Uterine smooth muscle cell (primary cell): ENCODE measurements at places on chromosomes 1 and 21. TPM values are rescaled to one million over a fixed set of nuclear protein-coding genes. Genes with fewer than 3 reads are reported as not detected.

HTR1D gene
- total RNA-seq = not detected in 2 replicates

TRPM2 gene
- total RNA-seq = under 0.01 TPM in 1 of 2 replicates, not detected in the other

CELSR2 gene
- total RNA-seq = 1.00 and 3.4 TPM in 2 replicates

ZNF683 gene
- total RNA-seq = not detected in 2 replicates

AADACL3 gene
- not detected in 2 replicates for total RNA-seq

TLR5 gene
- under 0.01 TPM in 1 of 2 replicates, not detected in the other for total RNA-seq

MRPL9 gene
- total RNA-seq = 75.2 and 91.1 TPM in 2 replicates

GJB3 gene
- under 0.01 TPM in 1 of 2 replicates, not detected in the other for total RNA-seq

PYHIN1 gene
- total RNA-seq = not detected in 2 replicates

CLEC20A gene
- total RNA-seq = not detected in 2 replicates

GNG5 gene
- total RNA-seq = 11.4 and 15.4 TPM in 2 replicates

IVL gene
- 0.37 and 1.7 TPM in 2 replicates for total RNA-seq

HMCN1 gene
- total RNA-seq = 13.2 and 30.5 TPM in 2 replicates

GUCA2A gene
- not detected in 2 replicates for total RNA-seq

OR2L8 gene
- total RNA-seq = 0.25 TPM in 1 of 2 replicates, not detected in the other

LCE2A gene
- total RNA-seq = 0.25 and 2.2 TPM in 2 replicates

LIN28A gene
- total RNA-seq = not detected in 2 replicates

CYP2J2 gene
- total RNA-seq = 0.12 and 0.33 TPM in 2 replicates
